CD8-positive, alpha-beta T cell (primary cell): ENCODE measurements at places on chromosomes 16 and 17.

DNA sequence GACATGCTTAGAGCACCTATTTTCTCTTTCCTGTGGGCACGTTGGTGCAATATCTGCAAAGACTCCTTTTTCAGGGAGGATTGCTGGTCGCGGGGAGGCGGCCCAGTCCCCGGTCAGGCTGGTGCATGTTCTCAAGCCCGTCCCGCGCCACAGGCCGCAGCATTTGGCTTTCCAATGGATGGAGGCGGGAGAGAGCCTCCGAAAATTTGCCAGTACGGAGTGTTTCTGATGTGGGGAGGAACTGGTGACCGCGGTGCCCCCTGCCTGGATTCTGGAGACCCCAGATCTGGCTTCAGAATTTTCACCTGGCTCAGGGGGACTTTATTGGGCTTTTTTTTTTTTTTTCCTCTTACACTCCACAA lies 2.3 kb downstream of the CMIP start:
- DNase-seq = no peak

DNA sequence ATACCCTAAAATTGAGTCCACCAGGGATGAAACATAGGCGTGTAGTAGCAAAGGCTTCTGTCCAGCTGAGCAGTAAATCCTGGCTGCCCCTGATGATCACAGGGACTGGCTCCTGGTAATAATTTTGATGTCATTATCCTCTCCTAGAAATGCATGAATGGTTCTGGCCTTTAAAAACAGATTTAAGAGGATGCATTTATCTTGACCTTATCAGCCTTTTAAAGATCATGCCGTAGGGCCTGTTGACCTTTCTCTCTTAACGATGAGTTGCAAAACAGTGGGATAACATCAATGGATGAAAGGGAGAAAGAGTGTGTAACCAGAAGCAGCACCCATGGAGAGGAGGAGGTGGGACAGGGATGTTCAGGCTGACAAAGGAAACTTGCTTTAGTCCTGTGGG lies 128.5 kb downstream of the CA10 start:
- DNase-seq = no peak

DNA sequence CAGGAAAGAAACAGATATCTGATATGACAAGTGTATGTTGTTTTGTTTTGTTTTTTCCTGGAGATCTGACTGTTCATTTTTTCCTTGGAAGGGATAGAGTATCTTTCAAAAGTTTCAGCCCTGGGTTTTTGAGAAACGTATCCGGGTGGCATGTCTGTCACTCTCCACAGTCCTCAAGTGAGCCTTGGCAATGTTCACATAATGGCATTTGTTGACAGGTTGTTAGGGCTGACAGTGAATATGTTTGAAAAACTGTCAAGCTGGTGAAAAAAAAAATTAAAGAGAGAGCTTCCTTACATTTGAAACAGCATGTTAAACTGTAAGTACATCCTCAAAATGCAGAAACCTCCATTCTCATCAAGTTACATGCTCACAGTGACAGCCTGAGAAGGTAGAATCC lies 113.0 kb upstream of the DYNLRB2 start:
- no peak for DNase-seq

DNA sequence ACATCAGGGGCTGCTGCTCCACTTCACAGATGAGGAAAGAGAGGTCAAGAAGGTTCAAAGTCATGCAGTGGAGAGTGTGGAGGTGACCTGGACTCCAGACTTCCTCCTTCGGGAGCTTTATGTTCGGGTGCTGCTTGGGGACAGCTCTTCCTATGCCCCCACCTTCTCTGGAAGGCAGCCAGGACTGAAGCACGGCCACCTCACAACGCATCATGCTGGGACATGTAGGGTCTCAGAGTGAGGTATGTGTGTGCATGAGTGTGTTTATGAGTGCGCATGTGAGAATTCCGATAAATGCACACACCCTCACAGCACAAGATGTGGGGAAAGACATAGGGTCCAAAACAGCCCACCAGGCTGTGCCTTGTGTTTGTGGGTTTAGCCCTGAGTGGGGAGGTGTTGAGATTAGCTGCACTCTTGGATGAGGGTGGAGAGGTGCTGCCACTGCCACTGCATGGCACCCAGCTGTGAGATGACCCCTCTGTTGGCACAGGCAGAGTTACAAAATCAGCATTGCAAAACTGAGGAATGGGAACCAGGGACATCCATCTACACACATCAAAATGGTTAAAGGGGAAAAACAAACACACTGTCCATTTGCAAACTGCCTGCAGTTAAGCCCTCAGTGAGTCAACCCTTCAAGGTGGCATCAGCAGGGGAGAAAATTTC lies 367.4 kb downstream of the SEC14L1 start:
- no peak for DNase-seq

DNA sequence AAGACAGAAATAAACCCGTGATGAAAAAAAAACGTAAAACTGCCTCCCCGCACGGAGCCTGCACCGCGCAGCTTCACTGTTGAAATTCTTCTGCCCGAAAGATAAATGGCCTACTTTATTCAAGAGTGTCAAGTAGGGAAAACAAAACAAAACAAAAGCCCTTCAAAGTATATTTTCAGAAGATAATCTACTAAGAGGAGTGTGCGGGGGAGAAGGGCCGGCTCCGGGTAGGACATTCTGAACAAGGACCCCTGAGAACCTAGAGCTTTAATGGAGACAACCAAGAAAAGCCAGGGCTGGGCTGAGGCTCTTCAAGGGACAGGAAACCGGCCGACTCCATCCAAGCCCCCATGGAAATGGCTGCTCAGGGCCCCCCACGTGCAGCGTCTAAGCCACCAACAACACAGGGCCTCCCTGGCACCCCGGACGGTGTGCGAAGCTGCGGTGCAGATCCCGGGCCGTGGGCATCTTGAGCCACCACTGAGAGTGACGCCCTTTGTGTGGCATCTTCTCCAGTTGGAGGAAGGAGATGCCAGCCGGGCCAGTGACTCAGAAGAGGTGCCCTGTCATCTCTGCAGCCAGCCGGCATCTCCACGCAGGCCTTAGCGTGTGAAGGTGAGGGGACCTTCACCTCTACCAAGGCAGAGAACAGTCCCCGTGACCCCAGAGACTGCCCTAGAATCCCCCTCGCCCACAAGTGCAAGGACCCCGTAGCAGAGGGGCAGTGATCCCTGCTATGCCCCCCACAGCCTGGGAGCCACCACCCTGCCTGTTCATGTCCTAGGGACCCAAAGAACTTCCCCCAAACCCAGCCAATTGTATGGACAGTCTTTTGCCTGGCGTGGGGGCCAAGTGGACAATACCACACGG lies 250.8 kb downstream of the C16orf95 start:
- no peak for DNase-seq

DNA sequence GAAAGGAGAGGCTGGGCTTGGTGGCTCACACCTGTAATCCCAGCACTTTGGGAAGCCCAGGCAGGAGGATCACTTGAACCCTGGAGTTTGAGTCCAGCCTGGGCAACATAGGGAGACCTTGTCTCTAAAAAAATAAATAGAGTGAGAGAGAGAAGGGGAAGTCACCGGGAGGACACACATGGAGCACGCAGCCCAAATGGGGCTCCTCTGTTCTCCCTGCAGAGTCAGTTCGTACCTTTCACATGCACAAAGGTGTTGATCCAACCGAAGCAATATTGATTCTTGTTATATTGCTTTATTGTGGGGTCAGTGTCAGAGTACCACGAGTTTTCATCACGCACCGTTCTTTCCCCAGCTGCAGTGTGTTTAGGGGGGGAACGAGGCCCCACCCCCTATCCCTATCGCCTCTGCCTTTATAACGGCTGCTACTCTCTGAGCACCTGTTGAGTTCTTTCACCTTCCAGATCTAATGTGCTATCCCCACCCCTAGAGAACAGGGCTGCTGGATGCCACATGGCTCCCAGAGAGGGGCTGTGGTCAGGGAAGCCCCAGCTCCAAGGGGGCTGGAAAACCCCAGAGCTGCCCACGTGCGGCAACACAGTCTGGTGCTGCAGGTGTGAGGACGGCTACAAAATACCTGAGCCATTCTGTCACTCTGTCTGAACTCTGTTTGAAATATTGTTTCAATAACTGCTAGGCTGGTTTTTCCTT lies 1.0 kb upstream of the TMEM235 start:
- DNase-seq = no peak

DNA sequence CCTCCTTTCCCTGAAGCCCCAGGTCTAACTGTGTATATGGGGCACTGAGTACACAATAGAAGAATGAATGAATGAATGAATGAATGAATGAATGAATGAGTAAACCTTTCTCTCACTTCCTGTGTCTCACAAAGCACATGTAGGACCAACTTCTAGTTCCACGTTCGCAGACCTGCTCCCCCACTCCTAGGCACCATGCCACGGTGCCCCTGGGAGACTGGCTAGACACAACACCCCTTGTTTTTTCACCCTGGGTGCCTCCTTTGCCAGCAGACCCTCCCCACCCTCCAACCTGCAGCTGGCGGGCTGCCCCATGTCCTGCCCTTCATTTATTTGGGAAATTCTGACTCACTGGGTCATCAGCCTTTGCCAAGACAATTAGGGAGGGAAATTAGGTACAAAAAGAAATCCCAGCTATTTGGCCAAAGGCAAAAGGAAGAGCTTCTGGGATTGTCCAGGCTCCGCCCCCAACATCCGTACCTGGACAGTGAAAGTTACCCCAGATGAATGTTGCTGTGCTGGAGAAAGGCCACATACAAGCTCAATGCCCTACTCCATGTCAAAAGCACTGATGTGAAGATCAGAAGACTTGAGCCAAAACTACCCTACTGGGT lies 7.7 kb downstream of the CES1 start:
- DNase-seq = no peak
